ENCODE measurements at places on chromosomes 2 and 18.

DNA sequence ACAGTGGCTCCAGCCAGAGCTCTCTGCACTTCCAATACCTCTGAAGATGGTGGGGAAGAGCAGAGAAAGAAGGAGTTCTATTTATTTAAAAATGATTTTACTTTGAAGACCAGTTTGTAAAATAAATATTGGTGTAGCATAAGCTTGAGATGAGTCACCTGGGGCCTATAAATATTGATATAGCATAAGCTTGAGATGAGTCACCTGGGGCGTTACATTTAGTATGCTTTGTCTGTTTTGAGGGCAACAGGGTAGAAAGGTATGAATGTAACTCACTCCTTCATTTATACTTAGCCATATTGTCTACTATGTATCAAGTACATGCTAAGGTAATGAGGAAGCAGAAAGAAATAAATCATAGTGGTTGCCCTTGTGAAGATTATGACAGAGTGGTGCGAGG lies 7.7 kb upstream of the SULT1C4 start:
- no peak for DNase-seq

GRCh38 chr2:158828378-158829164 lies 33.5 kb downstream of the DAPL1 start:
- no peak for DNase-seq

GRCh38 chr2:36963106-36963505 lies 3.2 kb downstream of the STRN start:
- no peak for DNase-seq

DNA sequence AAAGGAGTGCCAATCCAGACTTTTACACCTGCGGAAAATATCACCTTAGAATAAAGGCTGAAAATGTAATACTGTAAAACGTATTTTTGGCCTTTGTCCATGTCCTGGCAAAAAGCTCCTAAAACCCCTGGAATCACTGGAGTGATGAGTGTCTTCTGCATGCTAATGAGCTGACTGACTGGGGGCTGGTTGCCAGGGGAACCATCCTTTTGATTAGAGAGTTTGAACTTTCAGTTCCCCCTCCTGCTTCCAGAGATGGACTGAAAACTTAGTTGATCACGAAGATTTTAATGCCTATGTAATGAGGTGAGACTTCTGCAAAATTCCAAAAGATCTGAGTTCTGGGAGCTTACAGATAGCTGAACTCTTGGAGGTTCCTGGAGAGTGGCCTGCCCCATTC lies 20.5 kb downstream of the PUM2 start:
- no peak for DNase-seq

DNA sequence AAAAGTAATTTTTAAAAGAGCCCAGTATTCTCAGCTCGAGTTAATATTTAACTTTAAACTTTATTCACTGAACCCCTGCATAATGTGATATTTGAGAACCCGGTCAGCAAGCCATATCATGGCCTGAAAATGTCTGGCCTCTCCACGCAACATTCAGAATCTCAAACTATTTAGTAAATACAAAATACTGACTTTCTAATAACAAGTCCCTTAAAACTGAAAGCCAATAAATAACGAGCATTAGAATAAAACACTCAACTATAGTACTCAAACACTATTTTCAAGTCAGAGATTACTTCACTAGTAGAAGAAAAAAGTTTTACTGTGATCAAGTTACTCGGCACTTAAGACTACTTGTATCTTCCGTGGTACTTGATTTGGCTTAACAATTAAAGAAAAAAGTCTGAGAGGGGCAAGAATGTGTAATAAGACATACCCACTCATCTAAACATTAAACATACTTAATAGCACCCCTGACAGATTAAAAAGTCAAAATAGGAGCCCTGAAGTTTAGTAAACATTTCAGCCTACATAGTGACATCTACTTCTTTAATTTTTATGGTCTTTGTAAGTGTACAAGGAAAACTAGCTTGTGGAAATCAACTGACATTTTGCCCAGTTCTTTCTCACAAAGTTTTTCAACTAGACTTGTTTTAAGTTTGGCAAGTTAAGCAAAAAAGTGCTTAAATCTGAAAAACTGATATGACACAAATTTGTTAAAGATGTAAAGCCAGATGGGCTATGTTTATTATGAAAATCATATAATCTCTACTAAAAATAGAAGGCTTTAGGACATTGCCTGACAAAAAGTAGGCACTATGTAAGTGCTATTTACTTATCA lies 38.2 kb downstream of the RTN4 start:
- no peak for DNase-seq

DNA sequence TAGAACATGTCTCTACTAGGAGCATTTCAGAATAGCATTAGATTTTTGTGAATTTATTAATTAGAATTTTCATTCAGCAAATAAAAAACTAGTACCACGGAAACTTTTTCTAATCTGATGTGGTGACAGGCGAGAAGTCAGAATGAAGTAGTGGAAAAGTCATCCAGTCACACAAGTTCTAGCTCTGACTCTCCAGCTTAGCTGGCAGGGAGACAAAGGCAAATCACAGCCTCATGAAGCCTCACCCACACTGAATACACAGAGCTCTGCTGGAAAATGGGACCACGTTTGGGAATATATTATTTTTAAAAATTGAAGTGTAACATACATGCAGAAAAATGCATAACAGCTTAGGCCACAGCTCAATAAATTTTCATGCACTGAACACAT lies 86.1 kb downstream of the L3MBTL4 start:
- DNase-seq: no peak

- DNase-seq: no peak
These were observed 770.0 kb upstream of the LINC00305 start for GRCh38 chr18:64918851-64919250.

GRCh38 chr2:10688921-10689807 lies 611 bp downstream of the NOL10 start:
- no peak for DNase-seq

- DNase-seq: peak; percentile 57
These were observed 146.1 kb upstream of the SESTD1 start for GRCh38 chr2:179410552-179411356.

DNA sequence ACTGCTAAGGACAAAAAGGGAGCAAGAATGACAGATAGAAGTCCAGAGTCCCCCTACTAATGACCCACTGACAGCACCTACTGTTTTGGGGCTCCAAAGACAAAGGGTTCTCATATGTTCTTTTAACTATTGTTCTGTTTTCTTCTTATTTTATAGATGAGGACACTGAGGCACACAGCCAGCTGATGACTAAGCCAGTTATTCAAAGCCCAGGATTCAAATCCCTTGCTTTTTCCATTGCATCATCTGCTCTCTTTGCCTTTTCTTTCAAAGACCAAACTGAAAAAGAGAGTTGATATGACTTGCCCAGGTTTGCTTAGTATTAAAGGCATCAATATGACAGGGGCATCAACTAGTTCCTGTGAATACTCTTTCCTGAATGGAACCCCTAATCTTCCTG lies 299.8 kb downstream of the LRATD1 start:
- DNase-seq: no peak

- no peak for DNase-seq
These were observed 1302.6 kb upstream of the FAM98A start for GRCh38 chr2:34901739-34902138.

DNA sequence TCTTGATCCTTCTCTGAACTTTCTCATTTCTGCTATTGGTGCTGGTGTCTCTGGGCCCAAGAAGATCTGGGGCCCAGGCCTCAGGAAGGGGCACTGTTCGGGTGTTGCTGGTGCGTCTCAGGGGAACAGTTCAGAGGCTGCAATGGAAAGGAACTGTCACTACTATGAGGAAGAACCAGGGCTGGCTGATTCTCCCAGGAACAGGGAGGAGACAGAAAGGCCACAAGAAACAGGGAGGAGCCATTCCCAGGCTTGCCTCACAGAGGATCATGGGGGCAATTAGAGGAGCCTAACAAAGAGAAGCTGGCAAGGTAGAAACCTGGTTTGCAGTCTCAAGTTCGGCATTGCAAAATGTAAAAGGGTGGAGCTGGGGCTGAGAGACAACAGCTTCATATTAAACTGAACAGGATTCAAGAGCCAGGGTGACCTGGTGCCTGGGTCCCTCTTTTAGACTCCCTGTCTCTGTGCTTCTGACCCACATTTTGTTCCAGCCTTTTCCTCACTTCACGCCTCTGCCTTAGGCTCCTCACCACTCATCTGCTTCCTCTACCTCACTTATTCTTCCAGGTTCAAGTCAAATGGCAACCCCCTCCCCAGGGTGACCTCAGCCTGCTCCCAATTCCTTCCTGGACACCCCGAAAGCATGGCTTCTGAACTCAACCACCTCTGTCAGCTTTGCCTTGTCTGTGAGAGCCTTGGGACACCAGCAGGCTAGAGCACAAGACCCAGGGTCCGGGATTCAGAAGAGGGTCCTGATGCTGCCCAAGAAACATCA lies 58.4 kb downstream of the GYPC start:
- DNase-seq: no peak

- DNase-seq: no peak
These were observed 266.3 kb downstream of the CCDC85A start for GRCh38 chr2:56450047-56450446.

DNA sequence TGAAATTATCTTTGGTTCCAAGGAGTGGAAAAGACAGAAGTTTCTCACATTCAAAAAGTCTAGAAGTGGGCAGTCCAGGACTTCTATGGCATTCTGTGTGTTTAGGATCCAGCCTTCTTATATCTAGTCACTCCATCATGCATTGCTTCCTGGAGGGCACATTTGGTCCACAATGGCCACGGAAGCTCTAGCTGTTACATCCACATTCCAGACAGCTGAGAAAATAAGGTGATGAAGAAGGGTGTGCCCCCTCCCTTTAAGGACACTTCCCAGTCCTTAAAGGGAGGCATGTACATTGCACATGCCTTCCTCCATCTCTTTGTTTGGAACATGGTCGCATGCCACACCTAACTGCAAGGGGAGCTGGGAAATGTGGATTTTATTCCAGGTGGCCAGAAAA lies 59.9 kb upstream of the BZW1 start:
- DNase-seq: no peak

GRCh38 chr2:59770651-59771050 lies 782.8 kb downstream of the BCL11A start:
- DNase-seq: no peak

GRCh38 chr18:8469544-8470130 lies 139.6 kb upstream of the RAB12 start:
- DNase-seq: no peak

DNA sequence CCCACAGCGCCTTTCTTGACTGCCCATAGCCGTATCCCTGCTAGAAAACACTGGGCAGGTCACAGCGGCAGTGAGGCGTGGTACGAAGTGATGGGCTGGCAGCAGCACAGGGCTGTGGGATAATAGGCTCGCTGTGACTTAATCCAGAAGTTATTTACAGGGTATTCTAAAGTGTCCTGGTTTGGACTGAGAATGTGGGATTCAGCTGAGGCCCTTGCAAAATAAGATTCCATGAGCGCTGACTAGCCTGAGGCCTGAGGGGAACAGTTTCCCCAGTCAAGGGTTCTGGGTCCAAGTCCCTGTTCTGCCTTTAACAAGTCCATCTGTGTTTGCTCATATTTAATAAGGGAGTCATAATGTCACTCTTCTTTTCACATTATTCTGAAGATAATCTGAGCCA lies 34.6 kb downstream of the SETBP1 start:
- DNase-seq: no peak

- DNase-seq: no peak
These were observed 3.9 kb upstream of the SERPINB2 start for GRCh38 chr18:63883617-63884016.

DNA sequence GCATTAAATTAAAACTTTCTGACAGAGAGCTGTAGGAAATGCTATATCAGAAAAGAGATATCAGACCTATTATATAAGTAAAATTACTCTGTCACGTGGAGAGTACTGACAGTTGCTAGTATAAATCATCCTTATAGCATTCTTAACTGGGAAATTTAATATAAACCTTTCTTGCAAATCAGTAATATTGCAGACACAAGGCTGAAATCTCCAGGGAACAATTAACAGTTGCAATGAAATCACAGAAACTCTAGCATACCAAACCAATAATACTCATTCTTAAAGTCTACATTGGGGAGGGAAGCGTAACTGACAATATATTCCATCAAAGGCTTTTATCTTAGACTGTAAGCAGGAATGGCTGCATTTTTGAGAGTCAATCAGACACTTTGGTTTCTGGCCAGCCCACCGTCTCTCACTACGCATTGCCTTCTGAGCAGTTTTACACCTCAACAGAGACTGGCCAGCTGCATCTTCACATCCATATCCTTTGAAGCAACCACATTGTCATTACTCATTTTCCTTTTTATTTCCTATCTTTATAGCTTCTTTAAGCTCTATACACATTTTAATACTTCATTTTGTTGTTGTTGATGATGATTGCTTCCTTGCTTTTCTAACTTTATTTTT lies 536.0 kb upstream of the CDH2 start:
- DNase-seq: no peak

Measured in Jurkat, Clone E6-1 (cell line).